Cortex of kidney (tissue), 1 donor: ENCODE measurements at places on chromosomes 3 and 15.

GRCh38 chr3:23594066-23594465 is 211.7 kb upstream of the UBE2E1 start:
- no peak for DNase-seq

- DNase-seq = no peak
Measured at GRCh38 chr3:194246709-194247349, 104.3 kb downstream of the CPN2 start.

GRCh38 chr3:39029556-39029955 is 22.2 kb downstream of the SCN11A start:
- DNase-seq = no peak

GRCh38 chr3:126911162-126912026 is 71.5 kb upstream of the PLXNA1 start:
- no peak for DNase-seq

GRCh38 chr3:195892105-195893043 is 16.0 kb downstream of the TNK2 start:
- no peak for DNase-seq
